HT1080 (cell line): ENCODE measurements at places on chromosomes 1 and 21. TPM values are rescaled to one million over a fixed set of nuclear protein-coding genes. Genes with fewer than 3 reads are reported as not detected.

Gene TSPEAR
- total RNA-seq, result not detected in 2 replicates

GRCh38 chr1:224199679-224200078 is 16.6 kb downstream of the DEGS1 start:
- peak; percentile 46 for DNase-seq

DNA sequence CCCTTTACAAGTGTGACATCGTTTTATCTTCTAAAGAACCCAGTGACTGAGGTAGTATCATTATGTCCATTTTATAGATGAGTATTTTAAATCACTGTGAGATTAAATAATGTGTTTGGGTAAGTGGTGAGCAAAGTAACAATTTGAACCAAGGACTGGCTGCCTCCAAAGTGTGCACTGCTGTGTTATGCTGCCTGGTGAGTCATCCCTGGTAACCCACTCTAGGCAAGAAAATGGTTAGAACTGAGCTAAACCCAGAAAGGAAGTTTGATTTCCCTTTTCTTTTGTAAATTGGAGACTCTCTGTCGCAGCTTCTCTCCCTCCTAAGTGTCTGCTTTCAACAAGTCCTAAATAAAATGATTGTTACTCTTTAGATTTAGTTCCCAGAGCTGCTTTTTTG is 342.8 kb upstream of the KAZN start:
- no peak for DNase-seq

GRCh38 chr21:38790961-38791360 is 14.8 kb upstream of the ETS2 start:
- no peak for DNase-seq

DNA sequence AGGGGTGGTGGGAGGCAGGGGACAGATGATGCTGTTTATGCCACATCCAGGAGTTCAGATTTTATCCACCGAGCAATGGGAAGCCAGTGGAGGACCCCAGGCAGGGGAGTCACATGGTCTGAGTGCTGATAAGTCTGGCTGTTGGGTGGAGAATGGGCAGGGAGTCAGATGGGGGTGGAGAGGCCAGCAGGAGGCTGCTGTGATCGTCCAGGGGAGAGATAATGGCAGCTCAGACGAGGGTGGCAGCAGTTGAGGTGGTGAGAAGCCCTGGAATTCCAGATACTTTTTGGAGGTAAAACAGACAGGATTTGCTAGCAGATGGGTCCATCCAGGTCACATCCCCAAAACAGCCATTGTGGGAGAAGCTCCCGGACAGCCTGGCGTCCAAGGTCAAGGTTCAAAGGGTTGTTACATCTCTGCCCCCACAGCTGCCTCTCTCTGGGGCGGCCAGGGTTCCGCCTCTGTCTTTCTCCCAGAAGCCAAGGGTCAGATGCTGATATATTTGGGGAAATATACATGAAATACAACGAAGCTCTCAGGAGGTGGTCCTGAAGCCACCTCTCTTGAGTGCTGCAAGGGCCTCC is 252.1 kb upstream of the TMEM51 start:
- no peak for DNase-seq

DNA sequence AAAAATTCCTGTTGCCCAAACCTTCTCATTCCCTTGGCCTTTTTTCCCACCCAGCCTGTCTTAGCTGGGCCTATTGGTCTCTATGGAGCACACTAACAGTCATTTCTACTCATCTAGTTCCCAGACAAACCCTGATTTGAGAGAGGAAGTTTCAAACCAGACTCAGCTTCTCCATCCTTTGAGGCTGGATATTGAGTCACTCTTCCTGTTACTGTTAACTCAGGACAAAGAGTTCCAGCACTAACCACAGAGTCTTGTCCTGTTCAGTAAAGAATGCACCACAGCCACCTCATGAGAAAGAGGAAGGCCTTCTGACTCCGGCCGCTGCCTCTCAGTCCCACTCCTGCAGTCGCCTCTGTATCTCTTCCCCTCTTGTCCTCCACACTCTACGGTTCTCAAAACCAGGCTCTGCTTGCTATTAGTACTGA is 137.8 kb downstream of the PTPRC start:
- peak; percentile 98 for DNase-seq

Gene NCF2
- total RNA-seq, result 4.4 and 5.4 TPM in 2 replicates

GRCh38 chr1:169868978-169869377 is 24.7 kb downstream of the SCYL3 start:
- no peak for DNase-seq

Gene OR6N1
- not detected in 2 replicates for total RNA-seq

GRCh38 chr1:218930472-218931241 is 243.0 kb upstream of the LYPLAL1 start:
- DNase-seq, result peak; percentile 31

DNA sequence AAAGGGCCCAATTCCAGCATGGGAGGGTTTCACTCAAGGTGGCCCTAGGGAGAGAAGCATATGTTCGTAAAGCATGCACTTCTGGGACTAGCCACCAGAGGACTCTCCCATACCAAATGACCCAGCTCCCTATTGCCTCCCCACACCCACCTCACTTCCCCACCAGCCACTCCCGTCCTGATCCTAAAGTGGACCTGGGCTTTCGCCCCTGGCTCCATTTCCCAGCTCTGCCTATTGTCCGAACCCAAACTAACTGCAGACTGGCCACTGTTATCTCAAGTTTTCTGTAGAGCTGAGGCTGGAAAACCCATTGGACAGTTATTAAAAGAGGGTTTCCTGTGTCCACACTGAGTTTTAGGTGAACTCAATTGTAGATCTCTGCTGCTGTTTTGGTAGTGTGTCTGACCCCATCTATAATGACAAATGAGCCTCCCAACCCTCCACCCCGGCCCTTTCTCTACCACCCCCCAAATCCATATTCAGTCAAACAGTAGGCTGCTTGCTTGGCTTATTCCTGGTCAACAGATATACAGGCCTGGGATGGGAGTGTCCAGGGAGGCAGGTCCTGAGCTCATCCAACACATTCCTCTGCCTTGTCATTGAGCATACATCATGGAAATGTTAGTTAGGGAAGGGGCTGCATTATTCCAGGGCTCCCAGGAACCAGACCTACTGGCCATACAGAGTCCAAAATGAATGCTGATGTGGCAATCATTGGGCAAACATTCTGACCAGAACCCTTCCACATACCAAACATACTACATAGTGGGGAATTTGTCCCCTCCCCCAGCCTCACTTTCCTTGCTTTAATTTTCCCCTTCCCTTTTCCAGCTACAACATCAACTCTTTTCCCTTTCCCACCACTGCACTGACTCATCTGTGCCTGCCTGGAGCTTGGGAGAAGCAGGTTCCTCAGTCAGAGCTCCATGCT is 59.2 kb downstream of the ABCA4 start:
- peak; percentile 75 for DNase-seq

Gene NTMT2
- not detected in 2 replicates for total RNA-seq

GRCh38 chr1:2969011-2969844 is 52.0 kb upstream of the ACTRT2 start:
- DNase-seq, result no peak

- DNase-seq, result no peak
These were observed 373.0 kb upstream of the ADAMTS5 start for GRCh38 chr21:27339902-27340301.

DNA sequence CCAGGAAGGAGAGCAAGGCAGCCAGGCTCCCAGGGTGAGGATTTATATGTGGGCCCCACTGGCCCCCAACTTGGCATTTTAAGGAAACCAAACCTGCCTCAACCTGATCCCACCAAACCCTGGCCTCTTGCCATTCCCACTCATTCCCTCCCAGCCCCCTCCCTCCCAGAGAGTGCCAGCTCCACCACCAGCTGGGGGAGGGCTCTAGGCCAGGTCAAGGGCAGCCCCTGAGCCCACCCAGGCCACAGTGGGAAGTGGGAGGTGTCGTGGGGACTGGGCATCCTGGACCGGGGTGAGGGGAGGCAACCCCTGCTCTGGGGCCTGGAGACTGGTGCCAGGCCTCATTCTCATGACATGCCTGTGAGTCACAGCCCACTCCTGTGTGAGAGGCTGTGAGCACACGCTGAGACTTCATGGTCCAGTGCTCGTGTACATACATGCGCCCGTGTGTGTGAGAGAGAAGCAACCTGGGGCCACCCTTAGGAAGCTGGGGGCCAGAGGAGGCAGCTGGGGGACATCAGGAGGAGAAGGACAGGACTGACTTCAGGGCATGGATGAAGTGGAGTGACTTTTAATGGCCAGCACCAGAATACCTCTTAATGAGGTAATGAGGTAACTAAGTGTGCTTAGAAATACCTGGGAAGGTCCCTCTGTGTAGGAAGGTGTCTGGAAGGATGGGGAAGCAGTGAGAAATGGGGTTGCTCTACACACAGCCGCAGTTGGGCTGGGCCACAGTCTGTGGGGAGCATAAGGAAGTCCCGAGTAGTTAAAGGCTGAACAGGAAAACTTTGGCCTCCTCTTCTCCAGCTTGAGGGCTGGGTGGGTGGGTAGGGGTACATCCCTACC is at the start of gene S100A2:
Gene S100A2 (minus strand): TSS at position 316 of the 846 bp plus-strand sequence. CDS start 1,967 bp downstream, outside the sequence.
- peak; percentile 97 for DNase-seq

DNA sequence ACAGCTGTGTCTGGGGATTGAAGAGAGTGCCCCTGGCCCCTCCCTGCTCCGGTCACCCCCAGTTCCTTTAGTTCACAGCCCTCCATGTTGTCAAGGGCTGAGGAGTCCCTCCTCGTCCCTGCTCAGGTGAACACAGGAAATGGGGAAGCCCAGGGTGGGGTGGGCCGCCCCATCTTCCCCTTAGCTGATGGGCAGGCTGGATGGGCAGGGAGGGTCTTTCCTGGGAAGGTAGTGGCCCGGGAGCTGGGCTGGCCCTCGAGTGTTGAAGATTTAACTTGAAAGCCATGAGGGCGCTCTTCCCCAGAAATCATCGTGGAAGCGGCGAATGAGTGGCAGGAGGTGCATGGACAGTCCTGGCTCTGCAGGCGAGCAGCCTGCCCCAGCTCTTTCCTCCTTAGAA is 18.3 kb upstream of the NPHP4 start:
- no peak for DNase-seq

Gene RGS4
- total RNA-seq, result 150 and 167 TPM in 2 replicates

Gene OTUD3
- total RNA-seq, result 3.3 and 3.6 TPM in 2 replicates

- DNase-seq, result peak; percentile 18
These were observed 391.5 kb downstream of the NTNG1 start for GRCh38 chr1:107532318-107532717.

GRCh38 chr1:78229344-78229743 is 183.6 kb downstream of the GIPC2 start:
- peak; percentile 69 for DNase-seq

GRCh38 chr1:156082309-156083091 is at the start of gene MEX3A:
TSS of gene MEX3A (minus strand) at chr1:156082465. CDS start at chr1:156081998, 467 bp downstream.
- DNase-seq, result peak; percentile 70

GRCh38 chr1:229136822-229137221 is 134.1 kb upstream of the RAB4A start:
- DNase-seq, result no peak

Gene COL6A2
- 58.8 and 62.8 TPM in 2 replicates for total RNA-seq

DNA sequence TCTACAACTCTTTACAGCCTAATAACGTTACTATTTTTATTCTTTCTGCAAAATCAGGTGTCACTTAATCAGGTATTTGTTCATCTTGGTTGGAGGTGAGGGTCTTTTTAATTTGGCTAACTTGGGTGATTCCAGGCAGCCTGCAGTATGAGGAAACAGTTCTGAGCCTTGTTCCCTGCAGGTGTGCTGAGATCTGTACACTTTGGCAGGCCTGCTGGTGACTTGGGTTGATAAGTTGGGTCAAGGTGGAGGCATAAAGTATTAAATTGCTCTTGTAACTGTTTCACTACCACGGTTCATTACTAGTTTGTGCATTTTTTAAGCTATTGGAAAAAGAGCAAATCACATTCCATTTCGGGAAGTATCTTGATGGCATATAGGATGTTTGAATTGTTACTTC is 10.0 kb downstream of the MAP3K21 start:
- no peak for DNase-seq

DNA sequence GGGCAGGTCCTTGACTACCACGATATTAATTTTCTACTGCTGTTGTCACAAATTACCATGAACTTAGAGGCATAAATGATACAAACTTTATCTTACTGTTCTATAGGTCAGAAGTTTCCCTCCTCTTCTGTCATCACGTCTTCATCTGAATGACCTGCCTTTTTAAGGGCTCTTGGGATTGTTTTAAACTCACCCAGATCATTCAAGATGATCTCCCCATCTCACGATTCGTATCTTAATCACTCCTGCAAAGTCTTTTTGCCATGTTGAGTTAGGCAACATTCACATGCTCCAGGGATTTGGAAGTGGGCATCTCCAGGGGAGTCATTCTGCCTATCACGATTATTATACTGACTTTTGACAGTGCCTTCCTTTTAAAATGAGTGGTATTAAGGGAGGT is 32.1 kb downstream of the NCAM2 start:
- DNase-seq, result no peak

DNA sequence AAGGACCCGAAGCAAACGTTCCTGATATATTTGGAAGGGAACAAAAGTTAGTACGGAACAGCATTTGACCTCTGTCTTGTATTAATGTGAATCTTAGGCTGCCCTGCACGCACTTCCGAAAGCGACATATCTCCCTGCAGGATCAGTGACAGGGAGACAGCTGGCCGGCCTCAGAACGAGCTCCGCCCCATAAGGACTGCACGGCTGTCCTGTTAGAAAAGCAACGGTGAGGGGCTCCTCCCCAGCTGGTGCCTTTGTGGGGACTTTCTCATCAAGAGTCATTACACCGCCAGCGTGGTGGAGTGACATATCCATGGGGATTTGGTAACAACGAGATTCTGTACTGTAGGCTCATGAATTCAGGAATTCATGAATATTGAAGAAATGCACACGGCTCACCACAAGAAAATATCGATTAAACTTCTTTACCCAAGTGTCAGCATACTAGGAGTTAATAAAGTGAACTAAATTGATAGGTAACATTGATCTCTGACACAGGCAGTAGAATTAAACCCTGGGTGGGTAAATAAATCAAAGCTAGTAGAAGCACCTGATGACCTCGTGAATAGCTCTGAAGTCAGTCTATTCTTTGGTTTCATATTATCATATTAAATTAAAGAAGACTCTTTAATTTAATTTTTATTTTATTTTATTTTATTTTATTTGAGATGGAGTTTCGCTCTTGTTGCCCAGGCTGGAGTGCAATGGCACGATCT is 8.1 kb upstream of the GREM2 start:
- no peak for DNase-seq

Gene RNF223
- not detected in 2 replicates for total RNA-seq

Gene MTARC1
- total RNA-seq, result 0.05 TPM in 1 of 2 replicates, not detected in the other

- DNase-seq, result peak; percentile 95
These were observed 150.1 kb downstream of the CDC7 start for GRCh38 chr1:91650764-91651163.

- no peak for DNase-seq
These were observed 116.9 kb upstream of the NGF start for GRCh38 chr1:115454837-115455511.

- DNase-seq, result no peak
These were observed 22.7 kb downstream of the AHCYL1 start for GRCh38 chr1:110007046-110007830.

Gene NBPF1
- 15.8 and 16.5 TPM in 2 replicates for total RNA-seq

- DNase-seq, result peak; percentile 72
These were observed 50.2 kb upstream of the LHX8 start for GRCh38 chr1:75083848-75084514.

Gene CYP4A22
- not detected in 2 replicates for total RNA-seq

DNA sequence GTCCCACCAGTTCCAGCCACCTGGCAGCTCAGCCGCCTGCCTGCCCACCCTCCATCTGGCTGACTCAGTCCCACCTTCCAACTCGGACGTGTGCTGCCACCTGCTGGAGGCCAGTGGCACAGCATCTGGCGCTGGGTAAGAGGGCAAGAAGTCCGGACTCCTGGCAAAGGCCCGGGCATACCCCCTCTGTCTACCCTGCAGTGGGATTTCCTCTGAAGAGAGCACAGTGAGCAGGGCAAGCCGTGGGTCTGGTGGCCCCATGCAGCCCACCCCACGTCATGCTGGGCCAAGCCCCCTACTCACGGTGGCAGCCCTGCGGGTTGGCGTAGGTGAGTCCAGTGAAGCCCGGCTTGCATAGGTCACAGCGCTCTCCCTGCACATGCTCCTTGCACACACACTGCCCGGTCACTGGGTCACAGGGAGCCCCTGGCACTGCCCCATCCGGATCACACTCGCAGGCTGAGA is 24.5 kb downstream of the LAMB3 start:
- DNase-seq, result peak; percentile 85
